ENCODE measurements at places on chromosomes 1 and 21.

DNA sequence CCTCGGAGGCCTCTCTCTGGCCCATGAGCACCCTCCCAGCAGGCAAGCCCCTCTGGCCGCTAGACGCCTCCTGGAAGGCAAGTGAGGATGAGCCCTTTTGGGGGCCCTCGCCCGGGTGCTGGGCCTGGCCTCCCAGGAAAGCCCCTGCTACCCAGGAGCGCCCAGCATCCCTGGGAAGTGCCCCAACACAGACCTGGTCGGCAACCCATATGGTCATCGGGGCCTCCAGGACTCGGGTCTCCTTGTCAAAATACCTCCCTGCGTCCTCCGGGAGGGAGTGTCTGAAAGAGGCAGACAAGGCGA is 21.0 kb upstream of the TMEM52 start:
- no peak overlapping the region for H3K4me3 ChIP-seq
- H3K36me3 ChIP-seq = no peaks in the 10 kb centered on the region
- no peak overlapping the region for H3K27ac ChIP-seq
- H3K4me1 ChIP-seq = no peaks in the 10 kb centered on the region
- DNase-seq = no peak
- H3K27me3 ChIP-seq = no peaks in the 10 kb centered on the region

- no peak overlapping the region for H3K4me3 ChIP-seq
- H3K27me3 ChIP-seq = no peaks in the 10 kb centered on the region
- H3K36me3 ChIP-seq = no peaks in the 10 kb centered on the region
- no peaks in the 10 kb centered on the region for H3K4me1 ChIP-seq
Measured at GRCh38 chr21:39968010-39968409, 100.8 kb downstream of the PCP4 start.

GRCh38 chr21:44892536-44893277 is 19.2 kb upstream of the PTTG1IP start:
- H3K27me3 ChIP-seq = no peaks in the 10 kb centered on the region
- H3K4me3 ChIP-seq = no peak overlapping the region
- no peak overlapping the region for H3K27ac ChIP-seq
- H3K36me3 ChIP-seq = no peaks in the 10 kb centered on the region
- no peaks in the 10 kb centered on the region for H3K4me1 ChIP-seq

DNA sequence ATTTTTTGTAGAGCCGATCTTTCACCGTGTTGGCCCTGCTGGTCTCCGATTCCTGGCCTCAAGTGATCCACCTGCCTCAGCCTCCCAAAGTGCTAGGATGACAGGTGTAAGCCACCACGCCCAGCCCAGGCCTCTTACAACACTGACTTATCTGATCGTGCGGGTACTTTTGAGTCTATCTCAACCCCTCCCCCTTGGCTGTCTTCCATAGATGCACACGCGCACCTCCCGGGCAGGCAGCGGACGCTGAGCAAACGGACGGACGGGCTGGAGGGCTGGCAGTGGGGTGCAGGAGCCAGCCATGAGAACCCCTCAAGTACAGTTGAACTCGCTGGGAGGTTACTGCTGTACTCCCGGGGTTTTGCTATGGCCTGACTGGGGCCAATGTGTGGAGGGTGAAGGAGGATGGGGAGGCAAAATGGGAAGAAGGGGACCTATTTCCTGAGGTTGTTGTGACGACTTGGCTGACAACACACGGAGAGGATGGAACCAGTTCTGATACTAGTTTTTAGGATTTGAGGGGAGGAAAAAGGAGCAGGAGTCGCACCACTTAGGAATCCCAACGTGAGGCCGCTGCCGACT is 959 bp downstream of the CD58 start:
- DNase-seq = peak; percentile 21
- no peaks in the 10 kb centered on the region for H3K27me3 ChIP-seq
- H3K4me3 ChIP-seq = peak overlapping the region; percentile 81
- H3K36me3 ChIP-seq = no peaks in the 10 kb centered on the region

DNA sequence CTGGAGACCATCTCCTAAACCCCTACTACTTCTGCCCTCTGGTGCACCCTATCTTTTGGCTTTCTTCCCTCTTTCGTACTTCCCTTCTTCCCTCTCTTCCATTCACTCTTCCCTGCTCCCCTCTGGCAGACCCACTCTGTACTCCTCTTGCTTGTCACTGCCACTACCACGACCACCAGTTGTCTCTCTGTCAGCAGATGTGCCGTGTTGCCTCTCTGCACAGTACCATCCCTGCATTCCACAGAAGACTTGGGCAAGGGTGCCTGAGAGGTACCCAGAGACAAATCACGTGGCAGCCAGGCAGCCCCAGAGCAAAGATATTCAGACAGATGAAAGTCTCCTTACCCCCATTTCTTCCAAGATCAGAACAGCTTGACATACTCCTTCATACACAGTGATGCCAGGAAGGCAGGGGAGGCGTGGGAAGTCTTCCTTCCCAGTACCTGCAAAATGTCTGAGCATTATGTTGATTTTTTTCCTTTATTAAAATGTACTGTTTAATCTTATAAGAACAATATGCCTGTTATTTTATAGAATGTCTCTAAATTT is 15.0 kb downstream of the CAMSAP2 start:
- H3K4me1 ChIP-seq = no peaks in the 10 kb centered on the region
- H3K27me3 ChIP-seq = no peaks in the 10 kb centered on the region
- DNase-seq = no peak
- H3K4me3 ChIP-seq = no peak overlapping the region
- no peak overlapping the region for H3K27ac ChIP-seq
- no peaks in the 10 kb centered on the region for H3K36me3 ChIP-seq

GRCh38 chr1:50720457-50721053 is 239.5 kb downstream of the FAF1 start:
- no peaks in the 10 kb centered on the region for H3K4me1 ChIP-seq
- no peak overlapping the region for H3K4me3 ChIP-seq
- no peaks in the 10 kb centered on the region for H3K27me3 ChIP-seq
- no peak overlapping the region for H3K27ac ChIP-seq
- no peaks in the 10 kb centered on the region for H3K36me3 ChIP-seq

DNA sequence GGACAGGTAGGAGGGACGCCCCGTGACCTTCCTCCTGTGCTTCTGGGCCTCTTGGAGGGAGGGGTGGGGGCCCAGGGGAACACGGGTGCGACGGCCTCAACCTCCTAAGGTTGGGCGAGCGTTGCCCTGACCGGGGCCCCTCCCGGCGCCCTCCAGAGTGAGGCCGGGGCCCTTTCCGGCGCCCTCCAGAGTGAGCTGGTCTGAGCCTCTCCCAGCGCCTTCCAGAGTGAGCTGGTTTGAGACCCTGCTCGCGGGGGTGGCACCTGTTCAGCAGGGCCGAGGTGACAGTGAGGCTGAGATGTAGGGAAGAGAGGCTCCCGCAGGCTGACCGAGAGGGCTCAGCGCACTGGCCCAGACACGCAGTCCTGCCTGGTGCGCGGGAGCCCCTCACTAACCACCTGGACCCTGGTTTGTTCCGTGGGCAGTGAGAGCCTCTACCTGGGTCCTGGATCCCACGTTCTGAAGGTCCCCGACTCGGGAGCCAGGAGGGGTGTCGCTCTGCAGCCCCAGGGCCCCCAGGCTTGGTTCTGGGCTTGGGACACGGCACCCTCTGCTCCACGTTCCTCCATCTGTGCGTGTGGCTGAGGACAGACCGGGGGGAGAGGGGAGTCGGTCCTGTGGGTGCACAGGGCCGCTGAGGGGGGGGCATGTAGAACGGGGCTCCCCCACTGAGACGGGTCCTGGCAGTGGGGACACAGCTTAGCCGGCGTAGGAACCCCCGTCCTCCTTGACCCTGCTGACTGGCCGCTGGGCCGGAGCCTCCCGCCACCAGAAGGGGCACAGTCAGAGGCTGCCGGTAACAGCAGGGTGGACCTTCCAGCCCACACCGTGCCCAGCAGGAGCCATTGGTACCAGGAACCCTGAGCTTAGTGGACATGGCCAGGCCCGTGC is 1.4 kb downstream of the COL6A1 start:
- peaks cover 29% of the 10 kb centered on the region for H3K36me3 ChIP-seq
- H3K4me1 ChIP-seq = peaks cover 21% of the 10 kb centered on the region
- H3K4me3 ChIP-seq = peak overlapping the region; percentile 90
- H3K27ac ChIP-seq = peak overlapping the region; percentile 80

DNA sequence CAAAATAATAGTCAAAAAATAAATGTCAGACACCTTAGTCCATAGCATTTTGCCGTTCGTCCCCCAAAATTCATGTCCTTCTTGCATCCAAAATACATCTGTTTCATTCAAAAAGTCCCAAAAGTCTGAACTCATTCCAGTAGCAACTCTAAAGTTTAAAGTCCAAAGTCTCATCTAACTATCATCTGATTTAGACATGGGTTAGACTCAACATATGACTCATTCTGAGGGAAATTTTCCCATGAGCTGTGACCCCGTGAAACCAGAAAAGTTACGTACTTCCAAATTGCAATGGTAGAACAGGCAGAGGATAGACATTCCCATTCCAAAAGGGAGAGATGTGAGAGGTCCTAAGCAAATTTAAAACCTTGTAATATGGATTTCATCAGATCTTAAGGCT is 48.6 kb upstream of the CACHD1 start:
- H3K27ac ChIP-seq = no peak overlapping the region
- H3K4me3 ChIP-seq = no peak overlapping the region
- no peaks in the 10 kb centered on the region for H3K27me3 ChIP-seq
- no peaks in the 10 kb centered on the region for H3K36me3 ChIP-seq
- H3K4me1 ChIP-seq = no peaks in the 10 kb centered on the region

DNA sequence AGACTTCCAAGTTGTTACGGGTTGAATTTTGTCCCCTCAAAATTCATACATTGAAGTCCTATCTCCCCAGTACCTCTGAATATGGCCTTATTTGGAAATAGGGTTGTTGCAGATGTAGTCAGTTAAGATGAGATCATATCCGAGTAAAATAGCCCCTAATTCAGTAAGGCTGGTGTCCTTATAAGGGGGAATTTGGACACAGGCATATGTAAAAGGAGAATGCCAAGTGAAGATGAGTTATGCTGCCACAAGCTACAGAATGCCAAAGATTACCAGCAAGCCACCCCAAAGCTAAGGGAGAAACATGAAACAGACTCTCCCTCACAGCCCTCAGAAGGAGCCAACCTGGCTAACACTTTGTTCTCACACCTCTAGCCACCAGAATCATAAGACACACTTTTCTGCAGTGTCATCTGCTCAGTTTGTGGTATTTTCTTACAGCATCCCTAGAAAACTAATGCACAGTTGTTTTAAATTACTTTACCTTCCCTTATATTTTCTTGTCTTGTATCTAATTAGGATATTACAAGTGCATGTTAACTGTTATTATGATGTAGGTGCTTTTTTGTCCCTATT is 43.3 kb upstream of the PRDX6 start:
- H3K27ac ChIP-seq = no peak overlapping the region
- no peak for DNase-seq
- peaks cover 21% of the 10 kb centered on the region for H3K4me1 ChIP-seq
- no peaks in the 10 kb centered on the region for H3K36me3 ChIP-seq
- no peak overlapping the region for H3K4me3 ChIP-seq
- H3K27me3 ChIP-seq = no peaks in the 10 kb centered on the region

- DNase-seq = no peak
- H3K4me3 ChIP-seq = no peak overlapping the region
- H3K36me3 ChIP-seq = no peaks in the 10 kb centered on the region
Measured at GRCh38 chr1:50195205-50195604, 86.5 kb downstream of the ELAVL4 start.

DNA sequence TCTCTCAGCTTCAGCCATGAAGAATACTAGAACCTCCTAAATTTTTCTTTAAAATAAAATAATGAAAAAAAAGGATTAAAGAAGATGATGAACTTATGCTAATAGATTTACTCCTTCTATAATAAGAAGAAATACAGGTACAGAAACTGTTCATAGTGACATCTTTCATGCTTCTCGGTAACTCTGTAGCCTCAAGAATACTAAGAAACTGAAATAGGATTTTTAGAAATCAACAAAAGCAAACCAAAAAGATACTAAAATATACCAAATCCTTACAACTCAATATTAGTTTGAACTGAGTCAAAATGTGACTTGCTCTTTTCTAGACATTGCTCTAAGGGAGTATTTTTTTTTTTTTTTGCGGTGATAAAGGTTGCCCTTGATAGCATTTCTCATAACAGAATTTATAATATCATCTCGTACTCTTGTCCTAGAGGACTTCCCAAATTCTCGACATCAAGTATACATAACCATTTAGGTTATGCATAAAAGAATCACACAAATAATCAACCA is 42.8 kb downstream of the ZZZ3 start:
- peaks cover 29% of the 10 kb centered on the region for H3K36me3 ChIP-seq
- peaks cover 14% of the 10 kb centered on the region for H3K4me1 ChIP-seq
- H3K27ac ChIP-seq = no peak overlapping the region
- no peak overlapping the region for H3K4me3 ChIP-seq
- H3K27me3 ChIP-seq = no peaks in the 10 kb centered on the region

- no peak overlapping the region for H3K27ac ChIP-seq
- H3K4me3 ChIP-seq = no peak overlapping the region
- peaks cover 8% of the 10 kb centered on the region for H3K4me1 ChIP-seq
- DNase-seq = no peak
- no peaks in the 10 kb centered on the region for H3K27me3 ChIP-seq
- H3K36me3 ChIP-seq = no peaks in the 10 kb centered on the region
Measured at GRCh38 chr1:207014728-207015127, 17.8 kb downstream of the C1orf116 start.

DNA sequence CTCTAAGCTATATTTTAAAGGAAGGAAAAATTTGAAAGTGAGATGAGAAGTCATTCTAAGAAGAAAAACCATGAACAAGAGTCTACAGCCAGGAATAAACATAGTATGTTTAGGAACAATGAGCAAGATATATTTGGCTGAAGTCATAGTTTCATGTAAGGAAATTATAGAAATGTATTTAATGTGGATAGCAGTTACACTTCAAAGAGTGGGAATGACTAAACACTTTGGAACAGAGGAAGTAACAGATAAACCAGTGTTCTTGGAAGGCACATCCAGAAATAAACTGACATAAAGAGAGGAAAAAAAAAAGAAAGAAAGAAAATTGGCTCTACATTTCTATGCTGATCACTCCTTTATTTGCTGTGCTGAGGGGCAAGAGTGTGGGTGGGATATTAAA is 18.0 kb downstream of the C8A start:
- H3K36me3 ChIP-seq = no peaks in the 10 kb centered on the region
- peaks cover 34% of the 10 kb centered on the region for H3K4me1 ChIP-seq
- peak overlapping the region; percentile 9 for H3K27ac ChIP-seq
- no peak overlapping the region for H3K4me3 ChIP-seq
- peak; percentile 41 for DNase-seq

DNA sequence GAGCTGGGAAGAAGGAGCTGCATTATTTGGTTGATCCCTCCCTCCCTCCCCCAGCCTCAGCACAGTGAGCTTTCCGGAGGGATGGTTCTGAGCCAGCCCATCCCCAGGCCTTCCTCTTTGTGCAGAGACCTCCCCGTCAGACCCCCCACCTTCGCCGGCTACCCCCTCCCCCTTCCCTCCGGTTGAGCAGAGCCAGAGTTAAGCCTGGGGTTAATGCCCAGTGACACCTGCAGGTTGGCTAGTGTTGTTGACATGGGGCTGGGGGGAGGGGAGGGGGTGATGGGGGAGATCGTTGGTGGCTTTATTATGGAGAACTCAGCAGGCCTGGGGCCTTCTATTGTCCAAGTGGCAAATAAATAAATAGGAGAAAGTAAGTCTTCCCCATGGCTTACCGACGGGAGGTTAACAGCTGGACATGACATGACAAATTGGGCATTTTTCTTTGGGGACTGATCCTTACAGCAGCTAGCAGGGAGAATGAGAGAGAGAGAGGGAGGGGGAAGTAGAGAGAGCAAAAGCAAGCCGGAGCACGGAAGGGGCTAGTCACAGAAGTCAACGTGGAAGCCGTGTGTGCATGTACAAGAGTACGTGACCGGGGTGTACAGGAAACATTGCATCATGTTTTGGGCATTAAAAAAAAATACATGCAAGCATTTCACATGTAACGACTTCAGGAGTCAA is 131.1 kb downstream of the TMEM53 start:
- DNase-seq = no peak
- H3K36me3 ChIP-seq = no peaks in the 10 kb centered on the region
- H3K4me3 ChIP-seq = no peak overlapping the region
- H3K4me1 ChIP-seq = no peaks in the 10 kb centered on the region

GRCh38 chr1:77986810-77987209 is 7.9 kb upstream of the FUBP1 start:
- 0 out of 2 replicates have a peak, but pooled peaks cover 4% of the 10 kb centered on the region for H3K36me3 ChIP-seq
- H3K27me3 ChIP-seq = no peaks in the 10 kb centered on the region
- no peak overlapping the region for H3K27ac ChIP-seq
- H3K4me1 ChIP-seq = peaks cover 26% of the 10 kb centered on the region
